ELR (cell line): ENCODE measurements at places on chromosomes 12 and 14.

DNA sequence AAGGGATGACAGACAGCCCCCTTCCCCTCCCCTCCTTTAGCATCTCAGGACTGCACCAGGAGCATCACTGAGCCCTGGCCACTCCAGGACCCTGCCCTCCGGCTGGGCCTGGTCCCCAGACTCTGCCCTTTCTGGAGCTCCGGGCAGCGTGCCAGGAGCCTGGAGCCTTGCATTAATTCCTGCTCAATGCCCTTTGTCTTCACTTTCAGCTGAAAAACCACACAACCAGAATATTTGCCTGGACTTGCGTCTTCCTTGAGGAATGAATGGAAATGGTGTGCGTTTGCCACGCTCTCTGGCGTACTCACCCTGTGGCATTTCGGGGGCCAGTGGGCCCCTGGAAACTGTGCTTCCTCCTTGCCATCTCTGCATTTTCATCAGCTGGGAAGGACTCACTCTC is 8.5 kb upstream of the RFLNA start:
- DNase-seq = no peak

DNA sequence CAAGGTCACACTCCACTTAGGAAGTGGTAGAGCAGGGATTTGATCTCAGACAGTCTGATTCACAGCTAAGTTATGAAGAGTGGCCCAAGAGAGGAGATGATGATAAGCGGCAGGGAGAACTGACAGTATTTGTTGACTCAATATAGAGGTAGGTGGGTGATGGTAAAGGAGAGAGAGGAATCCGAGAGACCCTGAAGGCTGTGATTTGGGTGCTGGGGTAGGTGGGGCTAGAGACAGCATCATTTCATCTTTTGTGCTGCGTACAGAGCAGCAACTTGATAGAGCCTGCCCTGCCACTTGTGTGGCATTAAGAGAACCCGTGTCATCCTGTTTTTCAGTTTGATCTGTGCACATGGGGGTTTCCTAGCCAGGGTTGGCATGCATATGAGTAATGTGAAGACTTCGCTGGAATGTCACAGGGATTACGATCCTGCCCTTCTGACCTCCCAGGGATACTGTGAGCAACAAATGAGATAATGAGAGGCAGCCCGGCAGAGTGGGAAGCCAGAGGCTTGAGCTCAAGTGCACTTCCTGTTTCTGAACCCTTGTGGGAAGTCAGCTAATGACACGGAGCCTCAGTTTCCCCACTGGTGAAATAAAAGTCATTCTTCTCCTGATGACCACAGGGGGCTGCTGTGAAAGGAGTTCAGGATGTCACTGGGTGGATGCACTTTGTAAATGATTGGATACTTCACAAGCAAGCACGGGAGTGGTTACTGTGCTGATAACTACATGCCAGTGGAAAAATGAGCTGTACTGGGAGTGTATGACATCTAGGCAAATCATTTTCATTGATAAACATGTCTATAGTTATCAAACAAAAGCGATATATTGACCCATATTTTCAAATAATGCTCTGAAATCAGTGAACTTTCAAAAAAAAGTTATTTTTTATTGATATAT is 59.5 kb upstream of the IGF1 start:
- DNase-seq = peak; percentile 96

GRCh38 chr12:64779354-64779974 is 20.3 kb upstream of the GNS start:
- no peak for DNase-seq

- DNase-seq = no peak
Measured at GRCh38 chr14:61568572-61569011, 126.7 kb upstream of the HIF1A start.

- no peak for DNase-seq
Measured at GRCh38 chr14:77991128-77991772, 178.9 kb upstream of the NRXN3 start.

DNA sequence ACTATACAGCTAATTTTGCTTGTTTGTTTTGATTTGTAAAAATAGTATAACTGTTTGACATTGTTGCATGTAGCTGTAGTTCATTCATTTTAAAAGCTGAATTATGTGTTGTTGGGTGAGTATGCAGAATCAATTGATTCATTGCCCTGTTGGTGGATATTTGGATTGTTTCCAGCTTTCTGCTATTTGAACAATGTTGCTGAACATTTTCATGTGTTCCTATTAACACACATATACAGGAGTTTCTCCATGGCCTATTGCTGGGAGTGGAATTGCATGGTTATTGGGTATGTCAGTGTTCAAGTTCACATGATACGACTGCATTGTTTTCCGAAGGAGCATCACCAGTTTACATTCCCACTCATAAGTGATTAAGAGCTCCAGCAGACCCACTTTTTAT is 75.3 kb downstream of the SRGAP1 start:
- DNase-seq = no peak

- DNase-seq = peak; percentile 46
Measured at GRCh38 chr12:112408621-112409020, 784 bp downstream of the RPL6 start.

DNA sequence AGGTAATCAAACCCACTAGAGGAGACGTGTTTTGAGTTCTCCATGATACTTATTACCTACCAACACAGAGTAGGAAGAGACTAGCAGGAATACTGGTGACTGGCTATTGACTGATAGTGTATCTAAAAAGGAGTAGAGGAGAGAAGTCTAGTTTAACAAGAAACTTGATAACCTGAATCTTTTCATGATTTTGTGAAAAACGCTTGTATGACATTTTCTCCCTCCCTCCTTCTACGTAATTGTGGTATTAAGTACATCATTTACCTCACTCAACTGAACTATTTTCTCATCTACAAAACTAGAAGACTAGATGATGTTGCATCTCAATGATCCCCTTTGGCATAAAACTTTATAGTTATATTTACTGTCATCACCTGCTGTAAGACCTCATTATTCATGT is 107.4 kb downstream of the PPP1R12A start:
- DNase-seq = no peak

GRCh38 chr14:56414236-56414635 is 165.4 kb upstream of the TMEM260 start:
- no peak for DNase-seq

- peak; percentile 80 for DNase-seq
Measured at GRCh38 chr12:115375186-115375991, 691.4 kb upstream of the TBX3 start.

- no peak for DNase-seq
Measured at GRCh38 chr12:24730489-24730896, 218.4 kb downstream of the BCAT1 start.

GRCh38 chr12:101172316-101172715 is 37.7 kb downstream of the SLC5A8 start:
- peak; percentile 66 for DNase-seq

DNA sequence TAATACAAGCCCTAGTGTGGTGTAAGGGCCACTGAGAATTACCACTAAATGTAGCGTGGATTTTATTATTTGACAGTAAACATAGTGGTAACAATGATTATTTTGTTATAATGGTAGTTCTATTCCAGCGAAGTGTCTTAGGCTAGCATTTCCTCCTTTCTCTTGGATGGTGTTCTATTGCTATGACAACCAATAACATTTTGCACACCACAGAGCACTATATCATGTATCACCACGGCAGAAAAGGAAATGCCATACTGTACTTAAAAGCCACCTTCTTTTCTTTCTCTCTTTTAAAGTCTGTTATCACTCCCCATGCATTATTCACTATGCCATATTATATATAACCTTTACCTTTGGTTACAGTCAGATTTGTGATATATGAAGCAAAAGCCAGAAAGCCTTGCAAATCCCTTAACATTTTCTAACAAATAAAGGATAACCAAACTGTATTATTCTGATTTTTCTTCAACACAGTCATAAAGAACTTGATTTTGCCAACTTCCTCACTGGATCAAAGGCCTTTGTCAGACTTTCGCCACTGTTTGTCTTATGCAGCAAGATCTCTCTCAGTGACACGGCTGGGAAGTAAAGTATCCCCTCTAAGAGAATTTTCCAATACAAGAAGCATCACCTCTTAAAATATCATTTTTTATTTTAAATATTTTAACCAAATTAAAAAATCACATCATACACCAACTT is 195.8 kb downstream of the FOXN3 start:
- DNase-seq = no peak

GRCh38 chr14:80658155-80658554 is 283.4 kb downstream of the CEP128 start:
- DNase-seq = no peak

DNA sequence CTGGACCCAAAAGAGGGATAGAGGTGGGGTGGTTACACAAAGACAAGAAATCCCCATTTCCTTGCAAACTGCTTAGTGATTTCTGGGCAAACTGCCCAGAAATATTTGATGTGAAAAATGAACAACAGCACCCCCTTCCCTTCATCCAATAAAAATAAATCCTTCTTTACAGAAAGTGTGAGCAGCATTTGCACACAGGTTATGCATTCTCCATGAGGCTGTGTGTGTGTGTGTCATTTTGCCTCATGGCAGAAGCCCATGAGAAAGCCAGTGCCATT is 17.2 kb upstream of the NRXN3 start:
- DNase-seq = peak; percentile 5

- DNase-seq = no peak
Measured at GRCh38 chr14:94403312-94403932, 15.0 kb upstream of the SERPINA1 start.

- DNase-seq = no peak
Measured at GRCh38 chr12:131506426-131506825, 204.5 kb upstream of the SFSWAP start.

DNA sequence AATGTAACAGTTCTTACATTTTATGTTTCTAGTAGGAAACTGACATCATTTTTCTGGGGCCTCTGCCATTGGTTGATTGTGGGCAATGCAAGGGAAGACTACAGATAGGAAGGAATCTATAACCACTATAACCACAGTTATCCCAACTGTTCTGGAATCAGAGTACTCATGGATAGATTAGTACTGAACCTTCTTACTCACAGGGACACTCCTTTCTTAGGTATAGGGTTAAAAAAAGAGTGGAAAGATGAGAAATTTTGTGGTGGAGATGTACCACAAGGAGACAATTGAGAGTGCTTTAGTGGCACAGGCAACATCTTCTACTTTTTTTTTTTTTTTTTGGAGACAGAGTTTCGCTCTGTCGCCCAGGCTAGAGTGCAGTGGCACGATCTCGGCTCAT is 21.0 kb downstream of the TMEM116 start:
- DNase-seq = peak; percentile 26

DNA sequence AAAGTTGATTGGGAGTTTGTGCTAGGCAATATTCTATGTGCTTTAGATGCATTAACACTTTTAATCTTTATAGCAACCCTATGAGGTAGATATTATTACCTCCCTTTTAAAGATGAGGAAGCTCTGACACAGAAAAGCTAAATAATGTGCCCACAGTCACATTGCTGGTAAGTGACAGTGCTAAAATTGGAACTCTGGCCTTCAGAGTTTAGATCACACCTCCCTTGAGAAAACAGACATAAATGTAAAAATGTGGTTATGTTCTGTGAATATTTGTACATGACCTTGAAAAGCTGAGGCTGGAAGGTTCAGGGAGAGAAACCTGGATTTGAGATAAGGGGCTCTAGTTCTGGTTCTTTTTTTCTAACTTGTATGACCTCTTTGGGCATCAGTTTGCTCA is 1.9 kb downstream of the ABHD4 start:
- DNase-seq = no peak

DNA sequence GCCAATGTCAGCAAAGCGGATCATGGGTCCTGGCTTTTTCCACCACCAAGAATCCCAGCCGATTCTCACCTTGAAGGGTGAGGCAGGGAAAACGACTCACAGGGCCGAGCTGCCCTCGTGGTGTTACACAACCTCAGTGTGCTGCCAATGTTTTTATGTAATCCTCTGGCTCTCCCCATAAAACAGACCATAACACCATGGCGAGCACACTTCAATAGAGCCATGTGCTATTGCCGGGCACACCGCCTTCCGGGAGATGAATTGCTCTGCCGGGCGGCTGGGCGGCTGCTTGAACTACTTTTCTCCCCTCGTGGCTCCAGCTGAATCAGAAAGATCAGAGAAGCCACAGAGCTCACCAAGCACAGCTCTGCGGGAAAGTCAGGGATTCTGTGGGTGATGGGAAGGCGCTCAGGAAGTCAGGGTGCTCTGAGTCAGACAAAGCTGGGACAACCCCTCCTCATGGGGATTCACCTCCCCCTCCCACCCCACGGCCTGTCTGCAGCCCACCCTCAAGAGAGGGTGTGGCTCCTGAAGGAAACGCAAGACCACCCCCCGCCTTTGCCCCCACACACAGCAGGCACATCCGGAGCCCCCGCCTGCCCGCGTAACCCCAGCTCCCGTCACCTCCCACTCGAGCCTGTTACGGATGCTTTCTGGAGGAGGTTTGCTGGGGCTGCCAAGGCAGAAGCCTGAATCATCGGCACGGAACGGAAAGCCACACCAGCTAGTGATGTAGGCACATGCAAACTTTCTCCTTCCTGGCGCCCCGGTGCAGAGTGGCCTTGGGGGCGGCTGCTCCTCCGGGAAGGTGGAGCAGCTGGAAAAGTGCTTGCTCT is 1.8 kb downstream of the GALNT9 start:
- peak; percentile 92 for DNase-seq

GRCh38 chr12:111417784-111418593 is 12.3 kb downstream of the SH2B3 start:
- no peak for DNase-seq

DNA sequence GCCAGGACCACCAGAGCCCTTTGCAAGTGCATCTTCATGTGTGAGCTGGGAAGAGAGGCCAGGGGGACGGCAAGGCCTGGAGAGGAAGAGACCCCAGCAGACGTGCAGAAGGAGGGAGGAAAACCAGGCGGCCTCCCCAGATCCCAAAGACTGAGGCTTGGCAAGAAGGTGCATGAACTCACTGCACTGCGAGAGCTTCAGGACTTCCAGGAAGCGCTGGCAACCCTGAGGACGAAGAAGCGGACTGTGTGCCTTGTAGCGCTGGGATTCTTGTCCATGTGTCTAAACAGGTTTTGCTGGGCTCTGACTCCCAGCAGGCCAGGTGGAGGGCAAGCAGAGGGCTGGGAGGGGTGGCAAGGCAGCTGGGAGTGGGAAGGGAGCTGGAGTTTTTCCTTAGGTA is 939 bp downstream of the TGFB3 start:
- DNase-seq = no peak

DNA sequence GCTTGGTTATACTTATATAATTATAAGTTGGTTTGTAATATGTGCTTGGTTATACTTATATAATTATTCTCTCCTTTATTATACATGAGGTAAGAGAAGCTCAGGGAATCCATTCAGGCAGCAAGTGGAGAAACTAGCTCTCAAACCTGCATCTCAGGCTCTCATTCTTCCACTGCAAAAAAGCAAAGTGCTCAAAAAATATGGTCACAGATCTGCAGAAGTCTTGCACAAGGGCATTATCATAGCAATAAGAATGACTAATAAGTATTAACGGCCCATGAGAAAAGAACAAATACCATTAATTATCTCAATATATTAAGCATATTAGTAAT is 476 bp upstream of the TRAFD1 start:
- no peak for DNase-seq
